Nephron progenitor cell (in vitro differentiated cells): ENCODE measurements at places on chromosomes 12 and 14.

DNA sequence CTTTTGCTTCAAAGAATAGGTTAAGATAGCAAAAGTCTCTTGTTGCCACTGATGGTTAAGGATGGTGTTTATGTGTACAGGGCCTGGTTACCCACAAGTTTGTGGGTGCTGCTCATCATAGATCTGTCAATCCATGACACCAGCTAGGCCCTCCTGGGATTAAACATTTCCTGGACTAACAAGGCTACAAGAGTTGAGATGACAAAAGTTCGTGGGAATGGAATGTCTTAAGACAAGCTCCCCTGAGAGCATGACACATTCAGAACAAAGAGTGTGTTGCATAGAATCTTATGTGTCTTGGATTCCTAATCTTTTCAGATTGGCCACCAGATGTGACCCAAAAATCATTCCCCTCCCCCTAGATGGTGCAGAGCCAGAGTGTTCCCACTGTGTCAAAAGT is 592.5 kb upstream of the USP15 start:
- H3K4me1 ChIP-seq, result no peaks in the 10 kb centered on the region
- no peak overlapping the region for H3K27ac ChIP-seq
- no peaks in the 10 kb centered on the region for H3K27me3 ChIP-seq

DNA sequence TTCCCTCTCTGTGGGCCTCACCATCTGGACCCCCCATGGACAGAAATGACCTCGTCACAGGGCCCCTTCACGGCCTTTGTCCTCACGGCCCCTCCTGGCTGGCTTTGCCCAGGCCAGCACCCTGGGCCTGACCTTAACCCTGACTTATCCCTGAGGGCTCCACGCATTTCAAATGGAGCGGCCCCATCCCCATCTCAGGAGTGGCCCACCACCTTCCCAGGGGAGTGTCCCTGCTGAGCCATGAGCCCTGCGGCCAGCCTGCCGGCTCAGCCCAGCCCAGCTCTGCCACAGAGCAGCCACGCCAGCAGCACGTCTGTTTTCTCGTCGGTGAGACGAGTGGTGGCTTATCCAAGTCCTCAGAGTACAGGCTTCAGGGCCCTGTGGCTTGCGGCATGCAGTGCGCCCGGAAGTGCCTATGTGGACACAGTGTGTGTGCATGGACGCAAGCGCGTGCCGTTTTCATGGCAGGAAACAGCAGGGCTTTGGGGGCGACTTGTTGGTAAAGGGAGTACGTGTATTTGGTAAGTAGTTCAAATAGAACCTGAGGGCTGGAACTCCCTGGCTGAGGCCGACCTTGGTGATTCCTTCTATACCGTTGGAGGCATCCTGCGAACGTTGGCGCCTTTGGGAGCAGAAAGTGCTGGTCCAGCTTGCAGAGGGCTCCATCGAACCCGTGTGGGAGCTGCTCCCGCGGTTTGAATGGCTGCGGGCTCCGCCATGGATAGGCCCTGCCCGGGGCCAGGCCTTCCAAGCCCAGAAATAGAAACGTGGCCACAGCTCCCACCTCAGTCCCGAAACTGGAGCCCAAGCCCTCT is 52.1 kb downstream of the LRCOL1 start:
- no peak overlapping the region for H3K27ac ChIP-seq
- H3K27me3 ChIP-seq, result peaks cover 6% of the 10 kb centered on the region
- no peak for DNase-seq
- H3K4me1 ChIP-seq, result peaks cover 13% of the 10 kb centered on the region
- H3K4me3 ChIP-seq, result peak overlapping the region; percentile 66

DNA sequence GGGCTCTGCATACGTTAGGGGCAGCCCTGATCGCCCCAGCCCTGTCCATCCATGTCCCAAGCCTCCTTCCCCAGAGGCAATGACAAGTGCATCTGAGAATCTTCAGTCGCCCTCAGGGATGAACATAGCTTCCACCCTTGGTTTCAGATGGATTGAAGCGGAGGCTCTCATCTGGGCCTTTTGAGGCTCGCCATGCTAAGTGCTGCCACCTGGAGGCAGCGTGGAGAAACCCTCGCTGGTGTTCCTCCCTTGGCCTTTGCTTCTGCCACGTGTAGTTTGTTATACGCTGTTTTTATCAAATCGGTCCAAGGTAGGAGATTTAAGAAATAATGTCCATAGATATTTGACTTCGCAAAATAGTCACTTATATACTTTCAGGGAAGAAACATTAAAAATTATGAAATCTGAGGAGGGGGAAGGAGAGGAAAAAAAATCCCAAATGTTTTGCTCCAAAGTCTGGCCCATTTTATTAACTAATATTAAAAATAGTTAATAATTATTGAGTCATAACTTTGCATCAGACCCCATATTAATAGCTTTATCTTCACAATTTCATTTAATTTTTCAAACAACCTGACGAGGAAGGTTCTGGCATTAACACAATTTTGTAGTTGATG is 28.8 kb upstream of the LRRC10 start:
- no peaks in the 10 kb centered on the region for H3K36me3 ChIP-seq
- DNase-seq, result peak; percentile 70
- H3K4me3 ChIP-seq, result no peak overlapping the region
- H3K27ac ChIP-seq, result no peak overlapping the region
- H3K4me1 ChIP-seq, result no peaks in the 10 kb centered on the region

GRCh38 chr12:10361084-10361483 is 28.8 kb downstream of the KLRK1 start:
- no peak for DNase-seq
- peaks cover 14% of the 10 kb centered on the region for H3K36me3 ChIP-seq
- no peak overlapping the region for H3K27ac ChIP-seq
- peaks cover 3% of the 10 kb centered on the region for H3K27me3 ChIP-seq
- no peak overlapping the region for H3K4me3 ChIP-seq
- H3K4me1 ChIP-seq, result peaks cover 15% of the 10 kb centered on the region

DNA sequence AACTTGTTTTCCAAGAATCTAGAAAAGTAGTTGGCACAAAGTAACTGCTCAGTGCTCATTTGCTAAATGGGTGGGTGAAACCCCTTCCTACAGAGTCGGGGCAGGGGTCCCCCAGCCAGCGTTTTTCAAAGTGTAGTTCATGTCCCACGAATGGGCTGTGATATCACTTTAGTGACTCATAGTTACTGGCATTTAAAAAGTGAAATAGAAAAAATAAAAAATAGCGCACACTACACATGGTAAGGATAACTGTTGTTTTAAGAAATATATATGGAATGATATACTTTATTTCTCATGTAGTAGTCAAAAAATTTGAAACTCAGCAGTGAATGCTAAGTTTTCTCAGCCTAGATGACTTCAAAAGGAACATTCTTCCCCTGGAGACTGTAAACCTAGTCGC is 250.4 kb downstream of the CHST11 start:
- peaks cover 8% of the 10 kb centered on the region for H3K27me3 ChIP-seq
- H3K4me1 ChIP-seq, result peaks cover 60% of the 10 kb centered on the region
- H3K4me3 ChIP-seq, result no peak overlapping the region
- H3K36me3 ChIP-seq, result no peaks in the 10 kb centered on the region
- DNase-seq, result no peak

- H3K4me1 ChIP-seq, result no peaks in the 10 kb centered on the region
- no peaks in the 10 kb centered on the region for H3K36me3 ChIP-seq
- no peak overlapping the region for H3K4me3 ChIP-seq
- no peak for DNase-seq
- no peak overlapping the region for H3K27ac ChIP-seq
These were observed 379.1 kb downstream of the NELL2 start for GRCh38 chr12:44497044-44497443.

DNA sequence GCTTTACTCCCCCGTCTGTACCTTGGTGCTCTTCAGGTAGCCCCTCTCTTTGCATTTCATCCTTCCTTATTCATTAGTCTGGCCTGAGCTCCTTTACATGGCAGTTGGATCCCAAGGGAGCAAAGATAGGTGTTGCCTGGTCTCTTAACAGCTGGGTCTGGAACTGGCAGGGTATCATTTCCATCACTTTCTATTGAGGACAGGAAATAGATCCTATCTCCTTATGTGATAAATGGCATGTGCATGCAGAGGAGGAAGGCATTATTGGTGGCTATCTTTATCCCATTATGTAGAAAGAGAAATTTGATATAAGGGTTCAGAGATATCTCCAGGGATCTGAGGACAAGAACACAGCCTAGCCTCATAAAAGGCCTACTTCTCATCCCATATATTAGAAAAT is 54.6 kb upstream of the OAS1 start:
- H3K4me1 ChIP-seq, result peaks cover 11% of the 10 kb centered on the region
- H3K27me3 ChIP-seq, result peaks cover 63% of the 10 kb centered on the region

DNA sequence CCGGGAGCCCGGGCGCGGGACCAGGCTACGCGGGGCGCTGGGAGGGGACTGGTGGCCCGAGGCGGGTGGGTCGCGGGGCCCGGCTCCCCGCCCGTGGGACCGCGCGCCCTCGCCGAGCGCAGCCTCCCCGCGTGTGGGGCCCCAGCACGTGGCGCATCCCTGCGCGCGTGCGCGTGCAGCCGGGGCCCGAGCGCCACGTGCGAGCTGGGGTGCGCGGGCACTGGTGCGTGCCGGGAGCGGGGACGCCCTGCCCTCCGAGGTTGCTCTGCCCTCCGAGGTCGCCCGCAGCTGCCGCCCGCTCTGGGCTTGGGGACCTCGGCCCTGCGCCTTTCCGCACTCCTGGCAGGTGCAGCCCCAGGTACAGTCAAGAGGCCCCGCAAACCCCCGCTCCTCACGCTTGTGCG is 365 bp upstream of the CCDC88C start:
- peaks cover 55% of the 10 kb centered on the region for H3K4me1 ChIP-seq
- peak overlapping the region; percentile 34 for H3K4me3 ChIP-seq
- H3K27me3 ChIP-seq, result peaks cover 5% of the 10 kb centered on the region
- H3K36me3 ChIP-seq, result peaks cover 20% of the 10 kb centered on the region
- no peak overlapping the region for H3K27ac ChIP-seq

DNA sequence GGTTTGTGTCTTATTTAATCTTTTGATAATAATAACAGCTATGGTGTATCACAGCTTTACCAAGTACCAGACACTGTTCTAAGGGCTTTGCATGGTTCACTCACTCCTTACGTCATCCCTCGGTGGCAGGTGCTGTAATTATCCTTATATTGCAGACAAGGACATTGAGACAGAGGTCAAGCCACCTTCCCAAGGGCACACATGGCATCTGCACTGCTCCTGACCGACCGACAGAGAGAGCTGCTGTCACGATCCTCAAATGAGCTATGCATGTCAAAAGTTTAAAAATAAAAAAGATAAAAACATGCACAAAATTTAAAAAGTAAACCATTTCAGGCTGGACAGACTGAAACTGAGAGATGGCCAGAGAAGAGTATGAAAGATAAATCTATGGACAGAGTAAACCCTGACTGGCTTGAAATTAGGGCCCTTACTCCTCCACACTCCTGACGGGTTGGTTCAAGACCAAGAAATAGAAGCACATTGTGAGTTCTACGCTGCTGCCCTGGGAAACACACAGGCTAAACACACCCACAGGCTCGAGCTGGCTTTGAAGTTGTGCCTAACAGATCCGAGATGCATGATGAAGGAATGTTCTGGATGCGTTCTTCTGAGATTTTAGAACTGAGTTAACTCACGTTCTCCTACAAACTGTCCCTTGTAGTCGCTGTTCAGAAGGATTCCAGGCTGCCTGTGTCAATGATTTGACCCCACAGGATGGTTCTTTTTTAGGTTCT is 268.7 kb downstream of the ZFP36L1 start:
- DNase-seq, result no peak
- peak overlapping the region; percentile 60 for H3K27ac ChIP-seq
- H3K36me3 ChIP-seq, result peaks cover 42% of the 10 kb centered on the region
- H3K27me3 ChIP-seq, result peaks cover 5% of the 10 kb centered on the region
- peaks cover 75% of the 10 kb centered on the region for H3K4me1 ChIP-seq
- H3K4me3 ChIP-seq, result no peak overlapping the region

DNA sequence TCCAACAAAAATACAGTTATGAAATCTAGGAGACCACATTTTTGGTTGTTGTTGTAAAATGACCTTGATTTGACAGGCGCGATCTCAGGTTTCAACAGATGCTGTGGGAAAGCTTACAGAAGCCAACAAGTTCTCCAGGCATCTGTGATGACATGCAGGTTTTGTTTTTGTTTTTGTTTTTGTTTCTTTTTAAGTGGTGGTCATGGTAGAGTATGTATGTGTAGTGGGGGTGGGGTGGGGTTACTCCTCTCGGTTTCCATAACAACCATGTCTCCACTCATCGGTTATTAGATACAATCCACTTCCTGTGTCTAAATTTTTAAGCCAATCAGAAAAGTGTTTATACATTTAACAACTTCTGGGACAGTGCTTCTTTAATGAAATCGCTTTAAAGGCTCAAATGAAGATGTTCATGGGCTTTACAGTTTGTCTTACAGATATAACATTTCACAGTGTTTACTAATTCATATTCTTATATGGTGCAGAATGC is 199.9 kb upstream of the FOXN3 start:
- DNase-seq, result peak; percentile 20
- peaks cover 82% of the 10 kb centered on the region for H3K4me1 ChIP-seq
- peak overlapping the region; percentile 48 for H3K27ac ChIP-seq
- H3K36me3 ChIP-seq, result peaks cover 3% of the 10 kb centered on the region
- peaks cover 13% of the 10 kb centered on the region for H3K27me3 ChIP-seq

DNA sequence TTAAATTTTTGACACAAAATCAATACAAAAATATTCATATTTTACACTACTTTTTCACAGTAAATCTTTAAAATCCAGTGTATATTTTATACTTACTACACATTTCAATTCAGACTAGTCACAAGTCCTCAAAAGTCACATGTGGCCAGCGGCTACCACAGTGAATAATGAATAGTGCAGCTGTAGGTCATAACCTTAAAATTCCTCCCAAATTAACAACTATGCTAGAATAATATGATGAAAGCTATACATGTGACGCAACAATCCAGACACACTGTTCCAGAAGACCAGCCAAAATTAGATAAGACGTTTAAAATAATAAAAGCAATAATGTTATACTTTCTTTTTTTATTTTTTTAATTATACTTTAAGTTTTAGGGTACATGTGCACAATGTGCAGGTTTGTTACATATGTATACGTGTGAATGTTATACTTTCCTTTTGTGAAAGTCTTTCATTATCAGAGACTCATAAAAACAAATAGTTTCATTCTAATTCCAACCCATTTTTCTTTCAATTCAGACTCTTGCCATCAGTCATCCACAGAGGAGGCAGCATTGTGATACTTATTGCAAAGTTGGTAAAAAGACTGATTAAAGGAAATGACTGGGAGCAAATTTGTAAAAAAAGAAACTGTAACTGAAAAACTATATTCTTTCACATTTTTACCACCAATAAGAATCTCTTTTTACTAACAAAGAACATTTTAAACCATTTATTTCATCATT is 67.0 kb downstream of the C2CD5 start:
- H3K4me1 ChIP-seq, result peaks cover 11% of the 10 kb centered on the region
- no peak overlapping the region for H3K4me3 ChIP-seq
- H3K27me3 ChIP-seq, result no peaks in the 10 kb centered on the region
- H3K27ac ChIP-seq, result no peak overlapping the region

GRCh38 chr12:56816491-56816890 is 53.4 kb downstream of the HSD17B6 start:
- peak overlapping the region; percentile 98 for H3K27ac ChIP-seq
- peaks cover 41% of the 10 kb centered on the region for H3K4me1 ChIP-seq
- no peak for DNase-seq
- no peaks in the 10 kb centered on the region for H3K36me3 ChIP-seq
- H3K27me3 ChIP-seq, result peaks cover 3% of the 10 kb centered on the region
- peak overlapping the region; percentile 46 for H3K4me3 ChIP-seq

GRCh38 chr14:101249676-101250036 is 311.6 kb upstream of the DIO3 start:
- no peaks in the 10 kb centered on the region for H3K36me3 ChIP-seq
- DNase-seq, result no peak
- H3K4me1 ChIP-seq, result no peaks in the 10 kb centered on the region

- no peak for DNase-seq
- peaks cover 30% of the 10 kb centered on the region for H3K36me3 ChIP-seq
- peaks cover 15% of the 10 kb centered on the region for H3K4me1 ChIP-seq
- H3K27me3 ChIP-seq, result peaks cover 3% of the 10 kb centered on the region
- no peak overlapping the region for H3K27ac ChIP-seq
- H3K4me3 ChIP-seq, result no peak overlapping the region
These were observed 87.1 kb downstream of the ACACB start for GRCh38 chr12:109203480-109203879.
